ENCODE measurements at places on chromosomes 5 and 9. TPM values are rescaled to one million over a fixed set of nuclear protein-coding genes. Genes with fewer than 3 reads are reported as not detected.
A peak's percentile ranks its signal among the peaks of the same experiment; 100 is the strongest.

- no peaks in the 10 kb centered on the region for H3K27me3 ChIP-seq
- no peak overlapping the region for H3K4me3 ChIP-seq
Observed at GRCh38 chr5:113172231-113172826, 195.7 kb downstream of the DCP2 start.

GRCh38 chr5:168592014-168592368 is 12.8 kb upstream of the PANK3 start:
- H3K27me3 ChIP-seq = peaks cover 20% of the 10 kb centered on the region
- no peak overlapping the region for H3K27ac ChIP-seq
- no peak for DNase-seq
- no peaks in the 10 kb centered on the region for H3K36me3 ChIP-seq

GRCh38 chr9:20043461-20043860 is 254.6 kb upstream of the SLC24A2 start:
- peaks cover 16% of the 10 kb centered on the region for H3K4me1 ChIP-seq
- no peaks in the 10 kb centered on the region for H3K36me3 ChIP-seq
- no peak for DNase-seq
- H3K27ac ChIP-seq = no peak overlapping the region
- no peak overlapping the region for H3K4me3 ChIP-seq
- no peaks in the 10 kb centered on the region for H3K27me3 ChIP-seq

DNA sequence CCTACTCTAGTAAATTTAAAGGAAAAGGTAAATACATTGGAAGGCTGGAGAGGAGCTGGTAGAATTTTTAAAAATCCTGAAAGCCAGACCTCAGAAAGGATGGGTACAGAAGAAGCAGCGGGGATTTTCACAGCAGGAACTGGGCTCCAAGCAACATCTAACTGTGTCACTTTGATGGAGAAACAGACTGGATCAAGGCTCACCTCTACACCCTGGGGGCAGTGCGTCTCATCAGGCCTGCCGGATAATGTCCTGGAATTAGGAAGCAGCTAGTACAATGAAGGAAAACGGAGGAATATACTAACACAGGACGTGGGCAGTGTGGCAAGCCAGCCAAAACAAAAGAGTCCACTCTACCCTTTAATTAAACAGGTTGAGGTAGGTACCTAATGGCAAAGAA is 463.6 kb downstream of the TAF11L14 start:
- H3K27me3 ChIP-seq = no peaks in the 10 kb centered on the region
- no peak overlapping the region for H3K4me3 ChIP-seq
- H3K27ac ChIP-seq = no peak overlapping the region
- DNase-seq = no peak
- no peaks in the 10 kb centered on the region for H3K4me1 ChIP-seq

DNA sequence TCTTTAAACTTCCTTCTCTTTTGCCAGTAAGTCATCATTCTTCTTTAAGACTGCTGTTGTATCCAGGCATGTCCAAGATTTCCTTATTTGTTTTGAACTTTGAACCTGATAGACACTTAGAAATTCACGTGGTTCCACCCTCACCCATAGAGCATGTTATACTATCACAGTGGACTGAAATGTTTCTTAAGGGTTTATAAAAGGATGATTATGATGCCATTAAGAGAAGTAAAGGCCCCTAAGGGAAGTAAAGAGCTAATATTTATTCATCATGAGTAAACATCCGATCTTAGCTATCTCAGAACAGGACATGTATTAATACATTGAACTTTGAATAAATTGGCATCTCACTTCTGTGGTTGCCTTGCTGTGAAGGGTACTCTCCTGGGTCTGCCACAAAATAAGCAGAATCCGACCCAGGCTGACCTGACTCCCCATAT is 49.8 kb downstream of the PRKACG start:
- H3K4me3 ChIP-seq = no peak overlapping the region
- H3K27ac ChIP-seq = peak overlapping the region; percentile 31
- H3K4me1 ChIP-seq = peaks cover 39% of the 10 kb centered on the region
- H3K36me3 ChIP-seq = no peaks in the 10 kb centered on the region
- H3K27me3 ChIP-seq = no peaks in the 10 kb centered on the region

GRCh38 chr9:134984372-134985265 is 66.9 kb upstream of the FCN1 start:
- H3K36me3 ChIP-seq = no peaks in the 10 kb centered on the region
- no peak for DNase-seq
- peaks cover 31% of the 10 kb centered on the region for H3K27me3 ChIP-seq
- H3K4me1 ChIP-seq = peaks cover 5% of the 10 kb centered on the region
- H3K27ac ChIP-seq = no peak overlapping the region

DNA sequence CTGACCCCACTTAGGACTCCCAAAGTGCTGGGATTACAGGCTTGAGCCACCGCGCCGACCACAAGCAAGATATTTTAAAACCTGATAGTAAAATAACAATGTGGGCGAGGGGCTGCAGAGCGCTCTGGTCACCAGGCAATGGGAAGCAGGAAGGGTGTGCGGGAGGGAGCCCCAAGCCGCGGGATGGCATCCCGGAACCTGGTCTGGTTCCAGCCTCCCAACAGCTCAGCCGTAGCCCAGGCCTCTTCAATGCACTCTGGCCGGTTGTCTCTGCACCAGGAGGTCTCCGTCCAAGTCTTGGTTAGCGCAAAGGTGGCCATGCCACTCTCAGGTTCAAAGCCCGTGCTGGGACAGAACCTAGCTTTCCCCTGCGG is 694 bp upstream of the UAP1L1 start:
- H3K27ac ChIP-seq = peak overlapping the region; percentile 68
- no peak for DNase-seq
- H3K36me3 ChIP-seq = peaks cover 34% of the 10 kb centered on the region
- peak overlapping the region; percentile 85 for H3K4me3 ChIP-seq

GRCh38 chr5:15577831-15578230 is 77.9 kb downstream of the FBXL7 start:
- H3K27me3 ChIP-seq = no peaks in the 10 kb centered on the region
- H3K27ac ChIP-seq = peak overlapping the region; percentile 75
- H3K4me1 ChIP-seq = peaks cover 58% of the 10 kb centered on the region
- no peak for DNase-seq
- H3K36me3 ChIP-seq = peaks cover 12% of the 10 kb centered on the region
- H3K4me3 ChIP-seq = no peak overlapping the region

GRCh38 chr5:39547553-39548154 is 122.9 kb upstream of the DAB2 start:
- peaks cover 15% of the 10 kb centered on the region for H3K4me1 ChIP-seq
- H3K27ac ChIP-seq = peak overlapping the region; percentile 51
- peak overlapping the region; percentile 3 for H3K4me3 ChIP-seq
- DNase-seq = no peak

DNA sequence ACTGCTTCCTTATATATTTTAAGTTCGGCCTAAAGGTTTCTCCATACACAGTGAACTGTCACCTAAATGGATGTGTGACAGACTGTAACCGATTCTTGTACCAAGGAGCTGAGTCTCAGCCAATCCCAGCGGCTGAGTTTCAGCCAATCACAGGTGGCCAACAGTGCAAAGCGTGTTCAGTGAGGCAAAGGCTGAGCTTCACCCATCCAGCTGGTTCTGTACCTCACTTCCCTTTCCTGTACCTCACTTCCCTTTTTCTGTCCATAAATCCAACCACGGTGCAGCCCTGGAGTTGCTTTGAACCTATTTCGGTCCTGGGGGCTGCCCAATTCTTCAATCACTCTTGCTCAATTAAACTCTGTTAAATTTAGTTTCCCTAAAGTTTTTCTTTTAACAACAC is 15.7 kb upstream of the TBC1D9B start:
- no peak overlapping the region for H3K4me3 ChIP-seq
- no peaks in the 10 kb centered on the region for H3K36me3 ChIP-seq
- no peak overlapping the region for H3K27ac ChIP-seq
- no peaks in the 10 kb centered on the region for H3K4me1 ChIP-seq
- H3K27me3 ChIP-seq = no peaks in the 10 kb centered on the region

GRCh38 chr9:124779368-124780059 is 2.6 kb downstream of the OLFML2A start:
- peak overlapping the region; percentile 42 for H3K4me3 ChIP-seq
- peak overlapping the region; percentile 82 for H3K27ac ChIP-seq
- peaks cover 90% of the 10 kb centered on the region for H3K4me1 ChIP-seq

DNA sequence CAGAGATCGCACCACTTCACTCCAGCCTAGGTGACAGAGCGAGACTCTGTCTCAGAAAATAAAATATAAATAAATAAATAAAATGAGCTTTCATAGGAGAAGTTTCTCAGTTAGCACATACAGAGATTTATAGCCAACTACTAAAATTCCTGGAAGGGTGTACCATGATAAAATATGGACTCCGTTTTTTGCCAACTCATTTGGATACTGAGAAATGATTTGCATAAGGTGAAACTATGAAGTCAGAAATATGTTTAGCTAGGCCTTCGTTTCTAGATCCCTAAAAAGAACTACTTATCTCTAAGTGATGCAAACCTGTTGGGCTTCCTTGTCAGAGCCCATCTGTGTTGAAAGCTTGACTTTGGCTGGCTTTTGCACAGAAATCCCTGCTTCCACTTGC is 56.9 kb upstream of the SLC1A1 start:
- no peaks in the 10 kb centered on the region for H3K36me3 ChIP-seq
- H3K4me1 ChIP-seq = peaks cover 9% of the 10 kb centered on the region

DNA sequence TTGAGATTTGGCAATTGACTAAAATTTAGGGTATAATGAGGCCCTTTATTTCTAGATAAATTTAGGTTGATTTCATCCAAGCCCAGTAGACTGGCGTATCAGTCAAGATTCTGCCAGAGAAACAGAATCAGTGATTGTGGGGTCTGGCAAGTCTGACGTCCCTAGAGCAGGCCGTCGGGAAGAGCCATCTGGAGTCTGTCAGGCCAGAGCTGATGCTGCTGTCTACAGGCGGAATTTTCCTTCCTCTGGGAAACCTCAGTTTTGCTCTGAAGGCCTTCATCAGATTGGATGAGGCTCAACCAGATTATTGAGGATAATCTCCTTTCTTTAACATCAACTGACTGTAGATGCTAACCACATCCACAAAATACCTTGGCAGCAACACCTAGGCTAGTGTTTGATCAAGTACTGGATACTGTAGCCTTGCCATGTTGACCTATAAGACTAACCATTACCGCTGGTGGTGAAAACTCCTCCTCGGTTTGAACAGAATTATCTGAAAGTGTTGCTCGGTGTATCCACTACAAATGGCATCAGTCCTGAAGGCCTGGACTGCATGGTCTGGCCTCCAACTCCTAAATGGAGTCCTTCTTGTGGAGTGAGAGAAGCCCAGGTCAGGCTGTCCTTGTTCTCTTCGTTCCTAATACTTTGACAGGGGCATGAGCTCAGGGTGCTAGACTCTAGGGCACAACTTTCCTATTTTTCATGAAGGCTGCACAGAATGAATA is 83.2 kb upstream of the ANKH start:
- peak; percentile 38 for DNase-seq
- no peaks in the 10 kb centered on the region for H3K36me3 ChIP-seq
- H3K4me3 ChIP-seq = no peak overlapping the region
- H3K27ac ChIP-seq = no peak overlapping the region

DNA sequence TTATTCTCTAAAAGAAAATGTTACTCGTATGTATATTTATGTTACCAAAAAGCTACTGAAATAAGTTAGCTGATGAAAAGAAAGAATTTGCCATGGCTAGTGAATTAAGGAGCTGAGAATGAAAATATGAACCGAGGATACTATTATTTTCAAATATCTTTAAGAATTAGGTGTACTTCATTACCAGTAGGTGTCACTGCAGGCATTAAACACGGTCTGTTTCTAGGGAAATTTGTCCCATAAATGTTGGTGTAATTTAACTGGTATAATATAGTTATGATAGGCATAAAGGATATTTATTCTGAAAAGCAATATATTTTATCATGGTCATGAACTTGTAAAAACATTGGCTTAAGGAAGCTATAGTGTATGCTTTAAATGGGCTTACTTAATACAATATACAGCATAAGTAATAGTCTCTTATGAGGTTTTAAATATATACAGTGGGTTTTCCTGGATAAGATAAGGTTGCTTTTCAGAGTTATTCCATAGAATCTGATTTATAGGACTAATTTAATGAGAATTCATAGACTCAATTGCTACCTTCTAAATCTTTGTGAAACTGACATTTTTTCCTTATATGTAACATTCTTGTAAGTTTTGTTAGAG is 72.4 kb upstream of the MPDZ start:
- H3K4me3 ChIP-seq = no peak overlapping the region
- no peaks in the 10 kb centered on the region for H3K36me3 ChIP-seq
- no peaks in the 10 kb centered on the region for H3K27me3 ChIP-seq

GRCh38 chr5:151684690-151685361 is 1.9 kb downstream of the SPARC start:
- H3K4me1 ChIP-seq = peaks cover 68% of the 10 kb centered on the region
- H3K27ac ChIP-seq = peak overlapping the region; percentile 93
- no peaks in the 10 kb centered on the region for H3K27me3 ChIP-seq
- no peaks in the 10 kb centered on the region for H3K36me3 ChIP-seq

GRCh38 chr5:40689438-40689837 is 9.7 kb downstream of the PTGER4 start:
- H3K27me3 ChIP-seq = peaks cover 17% of the 10 kb centered on the region
- no peak for DNase-seq
- peak overlapping the region; percentile 93 for H3K27ac ChIP-seq
- H3K4me1 ChIP-seq = peaks cover 57% of the 10 kb centered on the region

DNA sequence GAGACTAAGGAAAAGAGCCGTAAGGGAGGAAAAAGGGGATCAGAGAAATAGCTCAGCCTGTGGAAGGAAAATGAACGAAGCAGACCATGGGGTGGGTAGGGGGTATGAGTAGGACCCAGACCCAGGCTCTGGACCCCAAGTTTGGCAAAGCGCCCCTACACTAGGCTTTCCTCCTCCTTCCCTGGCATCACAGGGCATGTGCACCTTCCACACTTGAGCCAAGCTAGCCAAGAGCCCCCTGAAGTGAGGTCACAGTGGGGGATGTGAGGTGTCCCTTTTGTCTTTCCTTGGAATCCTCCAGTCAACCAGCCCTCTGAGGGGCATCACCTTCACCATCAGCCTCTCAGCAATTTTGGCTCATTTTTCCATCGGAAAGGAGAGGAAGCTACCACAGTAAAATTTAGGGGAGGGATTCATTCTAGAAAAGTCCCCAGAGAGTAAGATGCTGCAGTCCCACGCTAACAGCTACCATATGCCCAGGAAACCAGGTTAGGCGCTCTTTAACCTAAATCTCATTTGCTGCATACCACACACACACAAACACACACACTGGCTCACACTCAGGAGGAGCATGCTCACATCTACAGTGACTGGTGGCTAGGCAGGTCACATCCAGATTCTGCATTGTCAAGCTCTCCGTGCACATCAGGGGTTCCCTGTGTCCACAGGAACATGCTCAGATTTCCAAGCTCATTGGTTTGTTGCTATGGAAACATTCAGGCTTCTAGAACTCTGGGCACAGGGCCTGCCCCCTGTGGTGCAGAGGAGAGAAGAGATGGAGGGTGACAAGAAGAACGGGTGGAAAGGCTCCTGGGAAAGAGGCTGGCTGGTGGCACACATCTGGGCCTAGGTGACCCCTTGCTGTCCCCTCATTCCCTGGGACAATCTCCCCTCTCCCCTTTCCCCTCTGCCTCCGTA is 9.9 kb downstream of the REEP2 start:
- H3K27ac ChIP-seq = no peak overlapping the region
- H3K36me3 ChIP-seq = no peaks in the 10 kb centered on the region
- H3K27me3 ChIP-seq = no peaks in the 10 kb centered on the region

GRCh38 chr9:19231126-19231903 is 822 bp downstream of the DENND4C start:
- no peaks in the 10 kb centered on the region for H3K27me3 ChIP-seq
- H3K4me3 ChIP-seq = peak overlapping the region; percentile 96
- peaks cover 61% of the 10 kb centered on the region for H3K4me1 ChIP-seq
- peak overlapping the region; percentile 97 for H3K27ac ChIP-seq

Gene TRIM14
- total RNA-seq = 4.1 TPM

Gene SPINK6
- total RNA-seq = not detected

Gene RMRP
- 15,093 TPM for total RNA-seq

Gene PCDHGB7
- total RNA-seq = 7.9 TPM

Gene INSYN2B
- 0.08 TPM for total RNA-seq

Gene COL27A1
- total RNA-seq = 6.4 TPM

Gene SPDL1
- total RNA-seq = 4.3 TPM

Gene ENTPD2
- total RNA-seq = 1.5 TPM

Gene LTC4S
- 10.9 TPM for total RNA-seq

Gene CKMT2
- total RNA-seq = 1,824 TPM

Gene ARHGEF39
- total RNA-seq = 0.27 TPM

Gene SIT1
- total RNA-seq = not detected

All from left ventricle myocardium inferior (tissue), 1 donor.